ENCODE measurements at places on chromosomes 7 and 10.

- DNase-seq = no peak
Observed at GRCh38 chr10:62853710-62854109, 37.5 kb upstream of the EGR2 start.

- no peak for DNase-seq
Observed at GRCh38 chr10:5927306-5927705, 37.3 kb downstream of the FBH1 start.

GRCh38 chr10:132893090-132893489 is 49.3 kb downstream of the CFAP46 start:
- peak; percentile 62 for DNase-seq

- no peak for DNase-seq
Observed at GRCh38 chr7:44398953-44399574, 73.7 kb upstream of the CAMK2B start.

DNA sequence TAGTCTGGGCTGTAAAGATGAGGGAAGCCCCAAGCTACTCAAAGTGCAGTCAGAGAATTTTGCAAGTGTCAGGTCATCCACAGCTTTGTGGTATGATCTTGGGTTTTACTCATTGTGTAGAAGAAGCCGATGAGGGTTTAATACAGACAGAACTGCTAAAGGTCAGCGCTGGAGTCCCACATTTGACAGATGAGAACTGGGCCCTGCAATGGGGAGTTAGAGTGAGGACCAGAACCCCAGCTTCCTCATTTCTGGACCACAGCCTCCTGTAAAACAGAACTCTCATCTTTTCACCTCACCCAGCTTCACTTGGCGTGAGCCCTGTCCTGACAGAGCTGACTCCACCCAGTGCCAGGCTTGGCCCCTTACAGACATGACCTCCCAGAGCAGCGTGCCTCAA is 20.1 kb downstream of the LRRC20 start:
- no peak for DNase-seq

- no peak for DNase-seq
Observed at GRCh38 chr7:36809510-36809909, 85.2 kb upstream of the AOAH start.

GRCh38 chr10:1872151-1872726 is 134.9 kb upstream of the ADARB2 start:
- DNase-seq = no peak

GRCh38 chr10:105691811-105692210 is 1050.7 kb downstream of the SORCS3 start:
- DNase-seq = no peak

- no peak for DNase-seq
Observed at GRCh38 chr7:107286751-107287621, 118.2 kb downstream of the HBP1 start.

DNA sequence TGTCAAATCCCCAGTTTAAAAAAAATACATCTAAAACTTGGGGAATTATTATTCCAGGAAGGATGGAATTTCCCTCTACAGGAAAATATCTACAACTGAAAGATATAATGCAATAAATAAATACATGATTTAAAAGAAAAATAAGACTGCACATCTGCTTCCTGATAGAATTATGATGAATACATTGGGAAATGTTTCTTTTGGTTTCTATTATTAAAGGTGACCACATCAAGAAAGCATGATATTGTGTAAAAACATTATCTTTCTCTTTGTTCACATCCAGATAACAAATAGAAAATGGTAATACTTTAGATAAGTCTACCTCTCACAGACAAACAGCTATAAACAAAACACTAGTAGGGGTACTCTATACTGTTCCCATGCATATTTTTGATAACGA is 19.2 kb downstream of the SEMA3D start:
- DNase-seq = no peak

GRCh38 chr10:132880128-132880981 is 62.0 kb downstream of the CFAP46 start:
- peak; percentile 42 for DNase-seq

DNA sequence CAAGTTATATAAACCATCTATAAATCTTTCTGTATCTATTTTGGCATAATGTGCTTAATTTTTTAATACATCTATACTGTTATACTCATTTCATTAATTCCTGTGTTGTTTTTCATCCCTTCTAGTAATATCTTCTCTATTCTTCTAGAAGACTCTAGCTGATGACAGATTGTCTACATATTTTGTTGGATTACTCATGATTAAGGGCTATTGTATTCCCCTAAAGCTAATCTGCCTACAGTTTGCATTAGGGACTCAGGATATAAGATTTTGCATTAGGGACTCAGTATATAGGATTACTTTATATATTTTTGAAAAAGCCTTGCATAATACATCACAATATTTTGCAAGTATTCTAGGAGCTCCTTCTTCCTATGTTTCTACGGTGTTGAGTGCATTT is 8.3 kb upstream of the SEMA3A start:
- no peak for DNase-seq

GRCh38 chr10:120599200-120599724 is 142.2 kb downstream of the PLPP4 start:
- no peak for DNase-seq

DNA sequence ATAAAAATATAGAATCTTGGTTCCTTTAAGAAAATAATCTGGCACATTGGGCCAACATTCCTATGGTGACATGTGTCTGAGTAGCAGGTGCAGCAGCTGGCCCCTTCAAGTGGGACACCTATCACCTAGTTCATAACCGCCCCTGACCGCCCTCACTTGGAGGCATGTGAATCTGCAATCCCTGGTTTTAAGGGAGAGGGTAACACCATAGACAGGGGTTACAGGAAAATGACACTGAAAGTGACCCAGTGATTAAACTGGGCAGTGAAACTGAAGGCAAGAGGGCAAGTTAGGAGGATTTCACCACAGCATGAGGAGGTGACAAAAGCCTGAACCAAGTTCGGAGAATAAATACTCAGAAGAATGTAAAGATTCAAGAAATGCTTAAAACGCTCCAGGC is 1.1 kb downstream of the RSU1 start:
- no peak for DNase-seq

DNA sequence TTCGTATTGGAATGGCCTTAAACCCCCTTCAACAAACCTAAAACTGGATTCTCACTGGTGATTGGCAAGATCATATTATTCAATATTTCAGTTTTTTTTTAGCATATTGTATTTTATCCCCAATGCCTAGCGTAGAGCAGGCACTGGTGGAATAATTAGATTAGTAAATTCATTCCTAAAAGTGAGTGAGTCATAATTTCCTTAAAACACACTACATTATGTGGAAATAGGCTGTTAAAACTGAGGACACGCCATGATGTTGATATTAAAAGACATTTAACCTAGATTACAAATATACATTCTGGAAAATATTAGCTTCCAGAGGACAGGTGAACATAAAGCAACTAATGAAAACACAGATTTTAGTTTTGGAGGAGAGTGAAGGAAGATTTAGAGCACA is 463.9 kb downstream of the PARD3 start:
- DNase-seq = no peak

- DNase-seq = peak; percentile 53
Observed at GRCh38 chr7:47345857-47346298, 236.0 kb downstream of the TNS3 start.

GRCh38 chr7:27102581-27103442 is at the start of gene HOXA2:
TSS of gene HOXA2 (minus strand) at chr7:27102683. CDS start at chr7:27102500, 183 bp downstream.
- DNase-seq = no peak

GRCh38 chr7:130141884-130142653 is 63.1 kb downstream of the TMEM209 start:
- no peak for DNase-seq

GRCh38 chr7:39304668-39305405 is 261.4 kb upstream of the YAE1 start:
- no peak for DNase-seq

DNA sequence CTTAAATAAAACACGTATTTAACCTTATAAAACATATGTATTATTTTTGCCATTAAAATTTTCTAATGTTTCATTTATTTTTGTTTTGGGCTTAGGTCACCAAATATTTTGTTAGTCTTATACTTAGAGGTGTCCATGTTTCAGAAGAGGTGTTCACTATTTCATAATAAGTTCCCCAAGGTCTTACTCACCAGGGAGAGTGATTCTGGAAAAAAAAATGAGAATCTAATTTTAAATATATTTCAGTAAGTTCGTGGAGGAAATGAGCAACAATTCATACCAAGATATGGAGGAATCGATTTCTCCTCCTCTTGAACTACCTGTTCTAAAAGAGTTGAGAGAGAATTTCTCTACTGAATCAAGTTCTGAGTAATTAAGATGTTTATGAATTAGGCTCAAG is 271.6 kb upstream of the SLC26A5 start:
- no peak for DNase-seq

DNA sequence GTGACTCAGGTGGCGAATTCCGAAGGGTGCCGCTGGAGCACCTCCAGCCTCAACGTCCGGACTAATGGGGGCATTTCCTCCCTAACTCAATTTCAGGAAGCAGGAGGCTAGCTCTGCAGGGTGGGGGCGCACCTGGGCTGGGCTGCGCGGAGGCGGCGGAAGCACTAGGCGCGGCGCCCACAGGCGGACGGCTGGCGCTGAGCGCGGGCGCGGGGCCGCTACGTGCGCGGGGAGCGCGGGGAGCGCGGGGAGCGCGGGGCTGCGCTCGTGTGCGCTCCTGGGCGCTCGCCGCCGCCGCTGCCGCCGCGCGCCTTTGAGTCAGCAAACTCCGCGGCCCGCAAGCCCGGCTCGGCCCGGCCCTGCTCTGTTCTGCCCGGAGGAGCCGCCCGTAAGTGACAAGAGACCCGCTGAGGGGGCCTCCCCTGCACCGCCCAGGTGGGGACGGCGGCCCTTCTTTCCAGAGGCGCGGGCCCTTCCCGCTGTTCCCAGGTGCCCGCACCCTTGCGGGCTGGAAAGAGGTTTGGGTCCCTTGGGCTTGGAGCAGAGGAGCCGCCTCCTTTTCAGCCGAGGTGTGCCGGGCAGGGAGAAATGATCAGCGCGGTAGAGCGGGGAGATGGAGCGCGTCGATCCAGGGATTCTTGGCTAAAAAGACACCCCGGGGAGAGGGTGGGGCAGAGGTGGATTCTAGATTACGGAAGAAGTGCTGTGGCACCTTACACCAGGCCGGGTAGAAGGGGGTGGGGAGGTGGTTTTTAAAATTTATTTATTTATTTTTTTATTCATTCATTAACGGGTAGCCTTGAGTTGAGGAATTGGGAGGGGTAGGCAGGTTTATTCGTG is at the start of gene SNX10:
TSS of gene SNX10 (plus strand) at position 164 of the 840 bp plus-strand sequence. CDS start 54,581 bp downstream, outside the sequence.
- DNase-seq = peak; percentile 70

DNA sequence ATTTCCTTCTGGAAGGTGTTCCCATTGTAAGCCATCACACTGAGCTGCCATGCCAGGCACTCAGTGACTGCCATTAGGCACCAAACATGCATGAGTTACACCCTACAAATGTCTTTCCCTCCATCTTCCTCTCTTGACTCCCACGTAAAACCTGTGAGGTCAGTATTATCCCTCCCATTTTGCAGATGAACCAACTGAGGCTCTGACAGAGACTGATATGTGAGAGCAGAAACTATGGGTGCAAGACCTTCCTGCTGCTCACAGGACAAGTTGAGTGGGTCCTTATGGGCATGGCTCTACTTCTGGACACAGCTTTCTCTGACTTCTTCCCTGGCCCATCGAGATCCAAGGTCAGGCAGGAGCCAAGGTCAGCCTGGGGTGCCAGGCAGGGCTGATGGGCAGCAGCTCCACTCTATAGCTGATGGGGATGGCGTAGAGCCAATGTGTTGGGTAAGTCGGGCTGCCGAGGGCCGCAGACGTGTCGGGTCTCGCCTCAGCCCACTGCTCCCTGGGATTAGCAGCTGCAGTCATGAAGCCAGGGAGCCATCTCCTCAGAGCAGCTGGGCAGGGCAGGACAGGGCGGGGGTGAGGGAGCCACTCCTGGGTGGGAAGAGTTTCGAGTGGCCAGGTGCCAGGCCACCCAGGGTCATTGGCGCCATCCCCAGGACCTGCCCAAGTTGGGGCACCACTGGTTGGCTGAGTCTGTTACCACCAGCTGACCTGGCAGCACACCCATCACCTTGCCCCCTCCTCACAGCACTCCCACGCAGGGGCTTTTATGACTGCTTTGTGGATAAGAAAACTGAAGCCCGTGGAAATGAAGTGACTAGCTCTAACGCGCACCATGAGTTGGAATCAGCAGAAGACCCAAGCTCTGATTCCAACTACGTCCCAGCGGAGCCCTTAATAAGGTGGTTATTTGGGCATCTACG is 117.8 kb upstream of the ZMIZ1 start:
- DNase-seq = no peak

- no peak for DNase-seq
Observed at GRCh38 chr10:58963723-58964124, 212.7 kb upstream of the PHYHIPL start.

GRCh38 chr10:96370584-96371157 is 11.9 kb upstream of the OPALIN start:
- peak; percentile 66 for DNase-seq

DNA sequence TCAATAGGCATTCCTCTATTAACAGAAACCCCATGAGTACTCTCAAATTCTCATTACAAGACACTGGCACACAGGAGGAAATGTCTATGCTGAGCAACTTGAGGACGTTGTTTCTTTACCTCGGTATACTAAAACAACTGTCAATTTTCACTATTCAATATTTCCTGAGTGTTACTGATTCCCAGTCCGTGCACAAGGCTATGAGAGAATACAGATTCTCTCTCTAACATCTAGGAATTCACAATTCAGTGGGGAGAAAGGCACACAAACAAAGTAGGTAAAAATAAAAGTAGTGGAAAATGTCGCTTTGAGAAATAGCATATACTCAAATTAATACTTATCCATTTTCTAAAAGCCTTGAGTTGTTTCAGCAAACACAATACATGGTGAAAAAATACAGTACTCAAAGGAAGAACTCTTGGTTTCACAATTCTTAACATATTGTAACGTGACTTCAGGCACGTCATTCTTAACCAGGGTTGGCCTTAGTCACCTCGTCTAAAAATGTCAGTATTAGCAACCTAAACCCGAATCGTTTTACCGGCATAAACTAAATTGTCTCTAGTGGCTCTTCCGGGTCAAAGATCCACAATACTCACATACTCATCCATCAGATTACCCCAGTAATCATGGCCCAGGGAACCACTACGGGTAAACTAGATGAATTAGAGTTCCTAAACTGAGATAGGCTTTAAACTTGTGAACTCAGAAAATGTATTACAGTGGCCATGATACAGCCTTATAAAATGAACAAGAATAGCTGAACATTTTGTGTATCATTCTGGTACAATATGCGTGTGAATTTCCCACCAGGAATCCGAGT is 1.5 kb downstream of the IPMK start:
- no peak for DNase-seq

DNA sequence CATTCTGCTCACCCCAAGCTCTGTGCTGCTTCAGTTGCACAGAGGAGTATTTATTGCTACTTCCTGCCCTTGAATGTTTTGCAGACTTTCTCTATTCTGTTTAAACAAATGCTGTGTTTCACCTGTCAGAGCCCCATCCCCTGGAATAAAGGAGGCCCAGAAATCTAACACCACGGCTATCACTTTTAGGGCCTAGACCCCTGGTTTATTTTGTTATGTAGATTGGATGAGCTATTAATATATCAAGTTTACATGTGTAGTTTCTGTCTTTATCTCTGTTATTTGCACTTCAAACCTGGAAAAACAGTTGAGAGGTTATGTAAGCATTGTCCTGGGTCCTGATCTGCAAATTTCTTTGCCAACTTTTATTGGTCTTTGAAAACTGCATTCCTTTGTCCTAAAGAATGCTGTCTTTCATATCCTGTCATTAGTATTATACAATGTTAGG is 630.1 kb downstream of the PARD3 start:
- no peak for DNase-seq
